ENCODE measurements at places on chromosomes 12 and 14.

DNA sequence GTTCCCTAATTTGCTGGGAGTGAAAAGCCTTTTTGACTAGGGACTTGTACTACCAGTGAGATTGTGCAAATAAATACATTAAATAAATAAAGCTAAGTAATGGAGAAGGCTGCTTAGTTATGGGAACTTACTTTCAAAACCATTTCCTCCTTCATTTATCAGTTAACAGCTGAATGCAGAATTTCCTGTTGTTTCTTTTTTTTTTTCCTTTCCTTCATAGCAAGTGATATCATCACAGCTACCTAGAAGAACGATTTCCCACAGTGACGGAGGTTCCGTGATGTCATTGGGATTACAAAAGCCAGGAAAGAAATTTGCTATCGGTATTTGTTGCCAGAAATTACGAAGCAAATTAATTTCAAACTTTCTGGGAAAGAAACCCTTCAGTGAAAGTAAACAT, 42.1 kb upstream of the SOCS2 start:
- DNase-seq, result no peak

GRCh38 chr12:81541121-81541520, 218.0 kb downstream of the PPFIA2 start:
- DNase-seq, result no peak

- DNase-seq, result no peak
Measured at GRCh38 chr12:1481326-1481725, 113.1 kb downstream of the FBXL14 start.

DNA sequence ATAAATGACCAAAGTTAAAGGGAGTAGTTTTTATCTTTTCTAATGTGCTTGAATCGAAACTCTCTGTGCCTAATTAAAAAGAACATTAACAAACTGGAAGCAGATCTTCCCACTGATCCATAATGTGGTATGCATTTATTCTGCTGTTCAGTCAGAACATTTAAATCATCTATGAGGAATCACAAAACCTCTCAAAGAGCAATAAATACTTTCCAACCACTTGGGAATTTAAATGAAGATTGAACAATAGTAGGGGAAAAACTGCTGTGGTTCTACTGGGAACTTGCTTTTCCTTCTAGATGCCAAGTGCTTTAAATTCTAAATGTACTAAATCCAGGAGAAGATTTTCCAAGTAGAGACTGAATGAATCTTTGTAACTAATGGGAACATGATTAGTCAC, 12.3 kb upstream of the CHPT1 start:
- no peak for DNase-seq

GRCh38 chr12:65602610-65603295, 221.5 kb upstream of the HMGA2 start:
- no peak for DNase-seq

GRCh38 chr14:85634205-85634604, 104.3 kb downstream of the FLRT2 start:
- no peak for DNase-seq
